ENCODE measurements at places on chromosomes 1 and 21.

DNA sequence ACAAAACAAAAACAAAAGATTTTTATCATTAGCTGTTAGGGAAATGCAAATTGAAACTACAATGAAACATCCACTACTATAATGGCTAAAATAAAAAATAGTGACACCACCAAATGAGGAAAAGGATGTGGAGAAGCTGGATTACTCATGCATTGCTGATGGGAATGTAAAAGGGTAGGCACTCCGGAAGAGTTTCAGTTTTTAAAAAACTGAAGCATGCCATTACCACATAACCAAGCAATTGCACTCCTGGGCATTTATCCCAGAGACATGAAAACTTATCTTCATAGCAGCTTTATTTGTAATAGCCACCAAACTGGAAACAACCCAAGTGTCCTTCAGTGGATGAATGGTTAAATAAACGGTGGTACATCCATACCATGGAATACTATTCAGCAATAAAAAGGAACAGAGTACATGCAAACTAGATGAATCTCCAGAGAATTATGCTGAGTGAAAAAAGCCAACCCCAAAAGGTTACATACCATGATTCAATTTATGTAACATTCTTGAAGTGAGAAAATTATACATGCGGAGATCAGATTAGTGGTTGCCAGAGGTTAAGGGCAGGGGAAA is 14.5 kb upstream of the CFAP298 start:
- DNase-seq = no peak

DNA sequence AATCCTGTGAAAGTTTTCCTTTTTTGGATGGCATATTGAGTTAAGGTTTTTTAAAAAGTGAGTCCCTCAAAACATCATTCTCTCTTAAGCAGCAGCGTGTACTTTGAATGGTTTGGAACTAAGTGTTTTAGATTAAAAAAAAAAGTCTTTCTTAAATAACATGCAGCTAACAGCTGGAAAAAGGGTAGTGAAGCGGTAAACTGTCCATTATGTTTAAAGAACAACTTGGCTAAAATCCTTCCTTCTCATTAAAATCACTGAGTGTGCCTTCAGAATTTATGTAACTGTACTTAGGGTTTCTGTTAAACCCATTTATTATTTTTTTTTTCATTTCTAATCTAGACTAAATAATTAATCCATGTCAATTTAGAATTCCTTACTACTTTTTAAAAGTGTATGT is 254.2 kb upstream of the ADAMTS5 start:
- DNase-seq = no peak

DNA sequence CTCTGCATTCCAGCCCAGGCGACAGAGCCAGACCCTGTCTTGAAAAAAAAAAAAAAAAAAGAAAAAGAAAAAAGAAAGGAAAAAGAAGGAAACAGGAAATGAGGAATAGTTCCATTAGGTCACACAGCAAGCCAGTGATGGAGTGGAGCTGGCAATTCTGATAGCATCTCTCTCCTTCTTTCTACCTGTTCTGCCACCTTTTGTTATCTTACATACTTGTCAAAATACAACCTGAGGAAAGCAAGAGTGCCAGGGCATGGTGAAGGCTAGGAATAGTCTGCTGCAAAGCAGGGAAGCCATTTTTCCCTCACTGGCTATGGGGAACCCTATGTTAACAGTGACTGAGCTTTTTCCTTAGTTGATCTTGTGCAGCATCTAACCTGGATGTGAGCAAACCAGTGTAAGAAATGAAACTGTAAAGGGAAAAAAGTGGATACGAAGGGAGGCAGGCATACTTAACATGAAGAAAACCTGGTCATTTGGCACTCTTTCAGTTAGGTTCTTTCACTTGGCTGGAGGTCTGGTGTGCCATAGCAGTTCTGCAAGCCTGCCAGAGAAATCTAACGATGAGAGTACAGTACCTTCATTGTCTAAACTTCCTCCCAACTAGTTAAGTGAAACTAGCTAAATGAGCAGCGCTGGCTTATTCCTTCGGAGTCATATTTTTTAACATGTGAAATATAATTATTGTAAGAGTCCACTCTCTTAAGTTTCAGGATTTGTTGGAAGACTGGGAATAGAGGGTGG is 17.9 kb upstream of the THEM5 start:
- no peak for DNase-seq

- no peak for DNase-seq
Measured at GRCh38 chr1:151661751-151662150, 49.9 kb downstream of the SNX27 start.

DNA sequence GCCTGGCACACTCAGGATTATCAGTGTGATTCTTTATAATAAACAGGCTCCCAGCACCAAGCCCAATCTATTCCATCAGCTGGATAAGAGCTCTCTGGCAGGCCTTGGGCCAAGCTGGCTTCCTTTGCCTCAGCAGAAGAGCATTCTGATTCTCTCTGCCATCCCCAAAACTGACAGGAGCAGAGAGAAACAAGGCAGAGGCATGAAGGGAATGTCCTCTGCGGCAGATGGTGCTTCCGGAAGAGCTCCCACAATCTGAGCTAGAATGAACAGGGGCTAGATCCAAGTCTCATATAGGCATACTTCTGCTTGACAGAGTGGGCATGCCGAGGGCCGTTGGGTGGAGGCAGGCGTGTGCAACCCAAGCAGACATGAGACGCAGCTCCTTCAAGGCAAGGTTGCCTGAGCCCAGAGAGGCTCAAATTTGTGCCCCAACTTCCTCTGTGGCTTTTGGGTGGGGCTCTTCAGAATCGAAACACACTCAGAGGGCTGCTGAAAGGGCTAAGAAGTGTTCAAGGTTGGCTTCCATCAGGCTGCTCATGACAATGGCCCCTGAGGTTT is 4.0 kb downstream of the CAPN2 start:
- DNase-seq = peak; percentile 83

DNA sequence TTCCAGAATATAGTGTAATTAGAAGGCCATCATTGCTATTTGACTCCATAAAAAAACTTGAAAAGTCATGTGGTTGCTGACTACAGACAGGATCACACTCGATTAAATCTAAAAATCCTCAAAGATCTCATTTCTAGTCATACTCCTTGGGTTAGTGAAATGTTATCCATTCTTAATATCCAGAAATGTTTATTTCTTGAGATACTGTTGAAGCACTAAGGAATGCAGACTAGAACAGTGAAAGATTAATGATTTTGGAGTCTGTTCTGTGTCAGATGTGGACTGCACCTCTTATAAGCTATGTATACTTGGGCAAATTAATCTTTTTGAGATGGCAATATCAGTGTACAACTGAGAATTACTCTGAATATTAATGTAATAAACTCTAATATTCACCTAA is 65.1 kb downstream of the ADSS2 start:
- DNase-seq = no peak

GRCh38 chr1:8165595-8166360 is 139.7 kb upstream of the ERRFI1 start:
- DNase-seq = no peak

GRCh38 chr1:245245021-245245667 is 90.4 kb downstream of the KIF26B start:
- no peak for DNase-seq

- DNase-seq = no peak
Measured at GRCh38 chr1:78678324-78678723, 28.7 kb downstream of the IFI44 start.
